ENCODE measurements at places on chromosomes 7 and 10. TPM values are rescaled to one million over a fixed set of nuclear protein-coding genes. Genes with fewer than 3 reads are reported as not detected.

PRLHR gene
- total RNA-seq = not detected

- no peak for ATAC-seq
These were observed 30.8 kb downstream of the VAX1 start for GRCh38 chr10:117107238-117107637.

PON1 gene
- total RNA-seq = not detected

DNA sequence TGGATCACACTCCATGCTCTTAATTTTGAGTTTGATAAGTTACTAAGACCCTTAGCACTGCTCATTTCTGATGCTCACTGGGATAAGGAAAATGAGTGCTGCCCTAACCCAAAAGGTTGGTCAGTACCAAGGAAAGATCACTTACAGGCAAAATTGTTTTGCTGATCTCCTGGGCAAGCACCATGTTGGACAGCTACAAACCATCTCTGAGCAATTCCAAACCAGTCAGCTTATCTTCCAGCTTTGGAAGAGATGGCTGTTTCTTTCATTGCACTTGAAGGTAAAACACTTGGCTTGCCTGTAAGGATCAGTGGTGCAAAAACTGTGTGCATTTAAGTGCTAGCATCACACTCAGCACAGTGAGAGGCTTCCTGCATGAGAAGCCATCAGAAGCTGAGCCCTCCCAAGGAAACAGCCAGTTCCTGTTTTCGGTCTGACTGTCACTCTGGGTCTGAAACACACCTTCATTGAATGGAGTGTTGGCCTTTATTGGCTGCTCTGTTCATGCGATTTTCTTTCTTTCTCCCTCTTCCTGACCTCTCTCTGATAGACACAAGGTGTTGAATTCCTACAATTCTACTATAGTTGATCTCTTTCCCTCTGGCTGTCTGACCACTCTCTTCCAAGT, 126.4 kb upstream of the GHITM start:
- no peak for ATAC-seq

AHCYL2 gene
- 25.9 TPM for total RNA-seq

- ATAC-seq = no peak
These were observed 695.4 kb downstream of the LRMDA start for GRCh38 chr10:76126607-76127527.

MTPN gene
- 199 TPM for total RNA-seq

GRCh38 chr7:86968618-86969017, 90.8 kb downstream of the ELAPOR2 start:
- ATAC-seq = no peak

DNA sequence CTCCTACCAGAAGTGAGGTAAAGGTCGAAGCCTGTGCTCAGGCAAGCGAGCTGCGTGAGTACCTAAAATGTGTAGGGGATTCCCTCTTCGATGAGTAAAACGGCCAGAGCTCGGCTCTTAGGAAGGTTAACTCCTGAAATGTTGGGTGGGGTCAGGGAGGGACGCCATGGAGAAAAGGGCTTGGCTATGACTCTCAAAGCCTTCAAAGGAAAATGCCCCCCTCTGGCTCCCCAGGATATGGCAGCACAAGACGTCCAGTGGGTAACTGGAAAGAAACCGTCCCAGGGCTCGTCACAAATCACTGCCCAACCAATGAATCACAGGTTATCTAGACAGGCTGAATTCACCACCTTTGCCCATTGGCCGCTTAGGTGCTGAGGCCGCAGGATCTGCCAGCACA, 58.0 kb downstream of the CALML3 start:
- ATAC-seq = peak; percentile 39

DNA sequence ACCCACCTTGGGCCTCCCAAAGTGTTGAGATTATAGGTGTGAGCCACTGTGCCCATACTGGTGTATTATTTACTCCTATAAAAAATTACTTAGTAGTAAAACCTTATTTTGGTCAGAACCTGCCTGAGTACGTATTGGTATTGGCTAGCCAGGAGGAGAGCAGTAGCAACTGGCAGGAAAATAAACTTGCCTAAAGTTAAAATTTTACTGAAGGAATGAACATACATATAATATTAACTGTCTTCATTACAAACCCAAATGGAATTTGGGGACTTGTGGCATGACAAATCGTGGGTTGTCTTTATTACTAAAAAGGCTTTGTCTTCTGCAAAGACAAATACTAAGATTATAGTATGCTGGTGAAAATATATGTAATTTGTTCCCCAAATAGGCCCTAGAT, 8.4 kb downstream of the RAB18 start:
- no peak for ATAC-seq

DNA sequence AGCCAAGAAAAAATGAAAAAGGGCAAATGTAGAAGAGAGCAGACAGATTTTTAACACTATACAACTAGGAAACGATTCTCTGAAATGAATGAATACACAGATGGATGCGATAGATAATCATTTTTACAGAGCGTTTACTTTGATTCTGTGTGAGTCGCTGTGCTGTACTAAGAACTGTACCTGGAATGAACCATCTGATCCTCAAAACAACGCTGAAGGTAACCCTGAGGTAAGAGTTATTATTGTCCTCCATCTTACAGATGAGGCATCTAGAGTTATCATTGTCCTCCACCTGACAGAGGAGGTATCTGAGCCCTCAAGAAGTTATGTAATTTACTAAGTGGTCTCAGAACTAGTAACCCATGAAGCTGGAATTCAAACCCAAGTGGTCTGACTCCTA, 80.2 kb downstream of the CHCHD3 start:
- ATAC-seq = no peak

GRCh38 chr7:2782565-2782964, 61.5 kb downstream of the GNA12 start:
- no peak for ATAC-seq

- no peak for ATAC-seq
These were observed 99.5 kb downstream of the CCNY start for GRCh38 chr10:35435824-35436223.

DNA sequence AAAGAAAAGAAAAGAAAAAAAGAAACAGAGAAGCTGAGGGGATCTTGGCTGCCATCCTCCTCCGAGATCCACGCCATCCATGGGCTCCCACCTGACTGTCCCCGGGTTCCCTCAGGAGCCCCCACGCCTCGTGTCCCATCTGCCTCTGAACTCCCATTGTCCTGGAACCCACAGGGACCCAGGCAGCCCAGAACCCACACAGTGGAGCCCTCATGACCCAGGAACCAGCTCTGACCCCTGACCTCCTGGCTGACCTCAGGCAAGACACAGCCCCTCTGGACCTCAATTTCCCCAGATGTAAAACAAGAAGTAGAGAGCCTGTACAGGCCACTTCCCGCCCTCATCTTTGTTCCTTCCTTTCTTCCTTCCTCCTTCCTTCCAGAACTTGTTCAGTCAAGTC, 40.4 kb downstream of the RASGEF1A start:
- no peak for ATAC-seq

GRCh38 chr10:29563420-29564035, 71.2 kb downstream of the SVIL start:
- no peak for ATAC-seq

NKX1-2 gene
- total RNA-seq = 0.16 TPM

CYP2C18 gene
- 27.2 TPM for total RNA-seq

TCAF2 gene
- 9.8 TPM for total RNA-seq

GRCh38 chr7:101108961-101109360, 17.9 kb upstream of the SERPINE1 start:
- peak; percentile 97 for ATAC-seq

ACSL5 gene
- total RNA-seq = 3.3 TPM

GRCh38 chr7:37957221-37957970, 37.0 kb downstream of the EPDR1 start:
- ATAC-seq = no peak

DNA sequence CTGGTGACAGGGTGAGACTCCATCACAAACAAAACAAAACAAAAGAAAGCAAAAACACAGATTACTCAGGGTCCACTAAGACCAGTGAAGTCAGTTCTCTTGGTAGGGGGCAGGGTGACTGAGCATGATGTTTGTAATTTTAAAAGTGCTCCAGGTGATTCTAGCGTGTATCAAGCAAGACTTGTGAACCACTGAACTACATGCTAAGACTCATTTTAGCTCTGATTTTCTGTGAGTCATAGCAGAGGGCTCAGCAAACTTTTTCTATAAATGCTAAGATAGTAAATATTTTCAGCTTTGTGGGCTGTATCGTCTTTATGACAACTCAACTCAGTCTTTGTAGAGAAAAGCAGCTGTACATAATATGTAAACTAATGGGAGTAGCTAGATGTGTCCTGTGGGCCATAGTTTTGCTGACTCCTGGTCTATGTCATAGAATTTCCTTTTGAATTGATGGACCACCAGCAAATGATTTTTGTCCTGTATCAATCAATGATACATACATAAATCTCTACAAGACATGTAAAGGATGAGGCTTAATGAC, 141.3 kb downstream of the CFTR start:
- ATAC-seq = no peak

DNA sequence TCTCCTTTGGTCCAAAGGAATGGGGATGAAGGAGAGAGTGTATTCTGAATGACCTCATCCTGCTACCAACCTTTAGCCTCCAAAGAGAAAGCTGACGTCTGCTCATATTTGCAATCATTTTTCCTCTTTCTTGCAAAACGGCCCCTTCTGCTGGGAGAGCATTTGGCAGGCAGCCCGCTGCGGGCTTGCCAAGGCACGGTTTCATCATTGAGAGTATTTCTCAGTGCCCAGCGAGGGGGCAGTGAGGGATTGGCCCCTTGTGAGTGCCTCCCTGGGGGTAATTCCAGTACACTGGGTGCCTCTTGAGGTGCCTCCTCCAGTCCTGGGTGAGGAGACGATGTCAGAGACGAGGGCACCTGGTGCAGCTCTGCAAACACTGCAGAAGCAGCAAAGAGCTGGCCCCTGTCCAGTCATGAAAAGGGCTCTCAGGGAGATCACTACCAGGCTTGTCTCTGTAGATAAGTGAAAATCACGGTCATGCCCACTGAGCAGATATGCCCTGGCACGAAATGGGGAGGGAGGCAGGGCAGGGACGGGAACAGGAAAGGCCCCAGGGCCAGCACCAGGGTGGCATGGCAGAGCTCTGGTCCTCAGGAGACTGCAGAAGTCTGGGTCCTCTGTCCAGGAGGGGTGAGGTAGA, 48.7 kb upstream of the SHH start:
- ATAC-seq = no peak

DNA sequence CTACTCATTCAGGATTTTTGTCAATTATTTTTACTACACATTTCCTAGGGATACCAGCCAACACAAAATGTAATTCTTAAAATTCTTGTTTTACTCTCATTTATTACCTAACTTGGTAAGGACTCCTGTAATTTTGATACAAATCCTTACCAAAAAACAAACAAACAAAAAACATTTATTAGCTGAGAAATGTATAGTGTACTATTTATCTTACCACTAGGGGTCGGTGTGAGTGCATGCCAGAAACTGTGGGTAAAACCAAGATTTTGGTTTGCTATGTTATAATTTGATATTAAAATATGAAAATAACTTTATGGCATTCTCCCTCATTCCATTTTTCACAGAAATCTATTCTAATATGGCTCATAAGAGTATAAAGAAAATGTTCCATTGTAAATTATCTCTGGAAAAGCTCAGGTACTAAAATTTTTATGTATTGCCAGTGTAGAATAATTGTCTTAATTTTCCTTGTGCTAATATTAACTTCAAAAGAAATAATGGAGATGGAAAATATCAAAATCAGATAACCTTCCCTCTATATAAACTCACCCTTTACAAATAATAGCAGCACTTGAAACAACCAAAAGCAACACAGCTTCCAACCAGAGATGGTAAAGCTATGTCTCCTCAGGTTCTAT, 290.8 kb upstream of the PCDH15 start:
- no peak for ATAC-seq

KIAA1217 gene
- 69.4 TPM for total RNA-seq

RAPGEF5 gene
- total RNA-seq = 48.6 TPM

ADO gene
- 10.0 TPM for total RNA-seq

ST8SIA6 gene
- total RNA-seq = 1.6 TPM

RPP30 gene
- 27.5 TPM for total RNA-seq

HTRA1 gene
- total RNA-seq = 15.3 TPM

GRCh38 chr7:36390199-36391090, 783 bp downstream of the ANLN start:
- peak; percentile 88 for ATAC-seq

NCF1 gene
- total RNA-seq = 2.7 TPM

DNA sequence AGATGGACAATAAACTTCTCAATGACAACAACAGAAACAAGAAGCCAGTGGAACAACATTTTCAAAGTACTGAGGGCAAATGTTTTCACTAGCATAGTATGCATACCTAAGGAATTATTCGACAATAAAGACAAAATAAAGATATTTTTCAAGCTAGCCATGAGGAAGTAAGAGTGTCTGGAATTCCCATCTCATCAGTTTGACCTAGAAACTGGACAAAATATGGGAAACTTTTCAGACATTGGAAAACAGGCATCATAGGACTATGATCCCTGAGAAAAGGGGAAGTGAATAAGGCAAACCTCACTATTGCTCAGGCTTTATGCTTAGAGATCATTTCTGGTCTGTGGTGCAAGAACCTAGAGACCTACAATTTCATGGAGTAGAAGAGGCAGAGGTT, 86.3 kb downstream of the OAT start:
- ATAC-seq = no peak

- ATAC-seq = no peak
These were observed 133.7 kb downstream of the SLC25A13 start for GRCh38 chr7:96188174-96188581.

- ATAC-seq = no peak
These were observed 137.0 kb downstream of the CCDC7 start for GRCh38 chr10:32582946-32583345.

- ATAC-seq = no peak
These were observed 131.9 kb downstream of the SDK1 start for GRCh38 chr7:3432911-3433310.
